CD4-positive, alpha-beta T cell treated with Interleukin-17A for 4 hours (primary cell): ENCODE measurements at places on chromosomes 3 and 15.

DNA sequence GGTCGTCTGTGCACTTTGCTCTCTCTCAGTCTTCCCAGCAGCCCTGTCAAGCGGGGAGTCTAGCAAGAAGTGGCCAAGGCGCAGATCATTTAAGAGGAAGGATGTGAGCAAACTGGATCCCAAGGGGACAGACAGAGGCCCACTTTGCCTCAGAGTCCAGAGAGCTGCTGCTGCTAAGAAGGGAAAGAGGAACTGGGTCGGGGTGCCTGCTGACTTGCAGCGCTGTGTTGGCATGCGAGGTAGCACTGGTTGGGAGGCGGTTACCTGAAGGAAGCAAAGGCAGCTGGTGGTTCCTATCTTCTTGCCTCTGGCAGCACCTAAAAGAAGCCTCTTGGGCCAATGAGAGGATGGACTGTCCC lies 28.1 kb downstream of the SMAD3 start:
- no peak for DNase-seq

DNA sequence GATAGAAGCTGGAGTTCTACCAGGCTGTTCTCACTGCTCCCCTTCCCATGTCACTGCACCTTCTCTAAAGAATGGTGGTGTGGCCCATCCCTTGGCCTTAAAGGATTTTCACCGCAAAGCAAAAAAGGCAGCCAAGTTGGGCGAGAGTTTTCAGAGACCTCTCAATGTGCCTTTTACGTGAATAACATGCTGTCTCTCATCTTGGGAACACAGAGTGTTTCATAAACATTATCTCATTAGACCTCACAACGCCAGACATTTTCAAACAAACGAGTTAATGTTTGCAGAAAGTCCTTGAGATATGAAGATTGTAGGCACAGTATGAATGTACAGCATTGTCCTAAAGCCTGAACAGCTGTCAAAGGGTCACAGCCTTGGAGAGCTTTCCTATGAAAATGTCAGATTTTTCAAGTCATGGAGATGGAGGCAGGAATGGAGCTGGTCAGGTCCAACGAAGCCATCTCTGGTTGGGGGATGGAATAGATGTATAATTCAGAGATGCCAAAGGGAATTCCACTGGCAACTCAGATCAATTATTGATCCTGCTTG lies 21.3 kb downstream of the TM4SF1 start:
- no peak for DNase-seq

- DNase-seq = no peak
Measured at GRCh38 chr3:3551981-3552380, 247.2 kb upstream of the LRRN1 start.

DNA sequence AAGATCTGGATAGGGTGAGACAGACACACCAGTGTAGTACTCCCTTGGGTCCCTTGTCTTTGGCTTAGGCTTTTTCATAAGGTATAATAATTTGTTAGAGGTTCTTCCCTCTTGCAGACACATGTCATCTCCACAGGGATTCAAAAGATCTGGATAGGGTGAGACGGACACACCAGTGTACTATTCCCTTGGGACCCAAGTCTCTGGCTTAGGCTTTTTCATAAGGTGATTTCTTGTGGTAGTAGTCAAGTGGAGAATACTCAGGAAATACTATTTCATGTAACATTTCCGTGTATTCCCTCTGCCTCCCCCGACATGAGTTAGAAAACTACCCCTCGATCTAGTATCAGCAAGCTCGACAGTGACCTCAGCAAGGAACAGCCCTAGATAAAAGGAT lies 954 bp upstream of the MAPKBP1 start:
- DNase-seq = no peak

GRCh38 chr3:55161231-55161630 lies 233.4 kb upstream of the LRTM1 start:
- DNase-seq = no peak

DNA sequence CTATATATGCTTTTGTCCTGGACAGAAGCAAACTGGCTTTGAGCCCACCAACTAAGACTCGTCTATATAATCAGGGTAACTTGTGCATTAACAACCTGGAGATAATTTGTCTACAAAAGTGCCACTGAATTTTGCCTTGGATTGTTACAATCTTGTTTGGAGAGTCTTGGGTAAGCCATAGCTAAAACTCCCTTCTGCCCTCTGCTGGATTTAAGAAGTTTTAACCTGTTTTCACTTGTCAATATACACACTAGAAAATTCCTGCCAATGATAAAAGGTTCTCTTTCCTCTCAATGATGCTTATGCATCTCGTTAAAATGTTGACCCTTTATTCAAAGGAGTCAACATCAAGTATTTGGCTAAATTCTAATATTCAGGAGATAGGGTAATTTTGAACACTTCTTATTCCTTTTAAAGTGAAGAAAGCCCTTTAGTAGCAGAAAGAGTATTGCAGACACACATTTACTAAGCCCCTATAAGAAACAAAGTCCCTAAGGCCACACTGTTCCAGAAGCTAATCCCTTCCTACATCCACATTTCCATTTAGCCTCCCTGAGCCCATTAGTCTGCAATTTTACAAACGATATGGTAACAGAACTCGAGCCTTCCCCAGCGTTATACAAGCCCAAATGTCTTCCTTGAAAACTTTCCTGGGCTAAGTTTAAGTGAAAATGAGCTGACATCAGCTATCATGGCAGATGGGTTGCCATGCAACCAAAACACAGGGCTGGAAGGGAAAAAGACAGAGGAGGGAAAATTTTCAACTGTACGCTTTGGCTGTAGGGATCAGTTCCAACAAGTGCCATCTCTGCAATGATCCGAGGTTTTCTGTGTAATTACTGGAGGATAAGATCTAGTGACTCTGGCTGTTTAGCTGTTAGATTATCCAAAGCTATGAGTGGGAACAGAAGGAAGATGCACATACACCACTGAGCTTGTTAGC lies 75.9 kb upstream of the FGF12 start:
- DNase-seq = no peak

DNA sequence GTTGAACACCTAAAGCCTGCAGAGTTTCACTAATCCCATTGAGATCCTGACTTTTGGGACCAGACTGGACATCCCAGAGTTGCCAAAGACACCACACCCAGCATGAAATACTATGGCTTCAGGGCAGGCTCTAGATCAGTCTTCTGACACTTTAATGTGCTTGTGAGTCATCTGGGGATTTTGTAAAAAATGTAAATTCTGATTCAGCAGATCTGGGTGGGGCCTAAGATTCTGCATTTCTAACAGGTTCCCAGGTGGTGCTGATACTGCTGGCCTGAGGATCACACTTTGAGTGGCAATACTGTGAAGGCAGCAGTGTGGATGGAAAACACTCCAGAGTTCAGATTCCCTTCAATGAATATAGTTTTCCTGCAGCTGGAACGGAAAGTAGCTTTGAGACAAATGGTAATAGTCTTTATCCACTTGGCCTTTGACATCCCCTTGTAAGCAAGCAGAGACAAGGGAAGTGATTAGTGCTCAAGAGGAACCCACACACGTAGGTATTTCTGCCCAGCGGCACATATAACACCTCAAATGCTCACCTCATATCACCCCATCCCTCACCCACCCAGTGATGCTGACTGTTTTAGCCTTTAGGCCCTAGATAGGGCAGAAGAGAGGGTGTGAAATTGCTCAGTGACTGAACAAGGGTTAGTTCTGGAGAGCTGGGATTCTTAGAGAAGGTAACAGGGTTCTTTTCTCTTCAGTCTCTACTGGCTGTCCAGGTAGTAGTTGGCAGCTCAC lies 51.5 kb upstream of the GSK3B start:
- DNase-seq = no peak

- no peak for DNase-seq
Measured at GRCh38 chr3:14849638-14850230, 31.0 kb downstream of the FGD5 start.

GRCh38 chr3:11185564-11186317 lies 31.4 kb downstream of the HRH1 start:
- no peak for DNase-seq

GRCh38 chr3:14303336-14304100 lies 98.9 kb upstream of the SLC6A6 start:
- no peak for DNase-seq

GRCh38 chr15:62749036-62749815 lies 293.3 kb upstream of the TPM1 start:
- DNase-seq = no peak

DNA sequence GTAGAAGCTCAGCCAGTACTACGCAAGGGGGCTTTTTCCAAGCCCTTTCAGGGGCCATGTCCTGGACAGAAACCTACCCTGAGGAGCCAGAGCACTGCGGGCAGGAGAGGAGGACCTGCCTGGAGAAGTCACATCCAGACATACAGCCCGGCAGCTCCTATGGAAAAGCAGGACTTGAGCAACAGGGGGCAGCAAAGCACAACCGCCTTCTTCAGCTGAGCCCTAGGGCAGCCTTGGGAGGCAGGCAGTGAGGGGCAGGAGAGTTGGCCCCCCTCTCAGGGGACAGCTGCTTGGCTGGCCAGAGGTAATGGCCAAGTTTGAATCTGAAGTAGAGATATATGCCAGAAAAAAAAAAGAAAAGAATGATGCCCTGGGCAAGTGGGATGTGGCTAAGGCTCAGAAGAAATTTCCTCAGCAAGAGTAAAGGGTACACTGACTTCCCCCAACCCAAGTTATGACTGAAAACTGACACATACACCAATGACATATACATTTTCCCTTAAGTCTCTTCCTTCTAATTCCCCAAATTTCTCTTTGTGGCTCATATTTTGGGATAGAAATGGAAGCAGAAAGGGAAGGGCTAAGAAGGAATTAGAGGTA lies 56.9 kb downstream of the CYP19A1 start:
- DNase-seq = no peak

DNA sequence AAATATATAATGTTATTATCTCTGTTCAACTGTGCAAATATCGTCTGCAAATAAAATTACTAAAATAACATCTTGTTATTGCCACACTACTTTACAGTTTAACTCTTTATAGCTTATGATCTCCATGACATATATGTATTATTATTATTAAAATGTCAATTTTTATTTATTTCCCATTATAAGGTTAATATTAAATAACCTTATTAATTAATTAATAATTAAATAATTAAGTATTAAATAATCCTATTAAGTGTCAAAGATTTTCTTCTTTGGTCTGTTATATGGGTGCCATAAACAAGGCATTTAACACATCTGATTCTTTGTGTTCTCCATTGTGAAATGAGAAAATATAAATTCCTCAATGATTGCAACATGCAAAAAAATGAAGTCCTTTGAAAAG lies 10.0 kb downstream of the BCHE start:
- DNase-seq = no peak

GRCh38 chr3:169090559-169090958 lies 573.0 kb downstream of the MECOM start:
- DNase-seq = no peak

GRCh38 chr3:124451630-124452317 lies 278.5 kb upstream of the UMPS start:
- DNase-seq = no peak

DNA sequence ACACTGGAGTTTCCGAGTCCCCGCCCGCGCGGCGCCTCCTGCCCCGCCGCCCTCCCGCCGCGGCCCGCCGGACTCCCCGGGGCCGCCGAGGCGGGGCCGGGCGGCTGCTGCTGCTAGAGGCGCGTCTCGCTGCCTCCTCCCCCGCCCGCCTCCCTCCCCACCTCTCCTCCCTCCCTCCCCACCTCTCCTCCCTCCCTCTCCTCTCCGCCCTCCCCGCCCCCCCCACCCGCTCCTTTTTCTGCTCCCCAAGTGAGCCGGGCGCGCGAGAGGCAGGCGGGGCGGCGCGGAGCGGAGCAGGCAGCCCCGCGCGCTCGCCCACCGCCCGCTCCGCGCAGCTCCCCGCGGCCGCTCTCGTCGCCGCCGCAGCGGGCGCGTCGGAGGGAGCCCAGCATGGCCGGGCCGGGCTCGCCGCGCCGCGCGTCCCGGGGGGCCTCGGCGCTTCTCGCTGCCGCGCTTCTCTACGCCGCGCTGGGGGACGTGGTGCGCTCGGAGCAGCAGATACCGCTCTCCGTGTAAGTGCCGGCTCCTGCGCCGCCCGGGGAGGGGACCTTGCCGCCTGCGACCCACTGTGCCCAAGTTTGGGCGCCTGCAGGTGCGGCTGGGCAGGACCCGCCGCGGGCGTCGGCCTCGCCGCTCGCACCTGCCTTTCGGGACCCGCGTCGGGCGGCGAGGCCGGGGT lies at the start of gene CACNA2D3:
TSS of gene CACNA2D3 (plus strand) at position 229 of the 679 bp plus-strand sequence.
- DNase-seq = no peak

GRCh38 chr3:42705058-42705767 lies 2.6 kb upstream of the HHATL start:
- no peak for DNase-seq

DNA sequence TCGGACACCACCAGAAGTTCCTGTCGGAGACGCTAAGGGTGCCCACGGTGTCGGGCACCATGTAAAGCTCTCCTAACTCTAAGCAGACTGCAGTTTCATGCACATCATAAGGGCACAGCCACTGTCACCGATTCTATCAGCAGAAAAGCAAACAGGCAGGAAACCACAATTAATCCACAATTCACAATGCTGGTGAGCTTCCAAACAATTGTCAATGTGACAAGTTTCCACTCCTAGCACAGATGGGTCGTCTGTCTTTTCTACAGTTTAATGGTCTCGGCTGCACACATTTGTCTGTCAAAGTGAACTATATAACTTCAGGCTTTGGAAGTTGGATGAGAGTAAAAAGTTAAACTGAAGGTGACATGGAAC lies 8.8 kb upstream of the OCA2 start:
- no peak for DNase-seq

DNA sequence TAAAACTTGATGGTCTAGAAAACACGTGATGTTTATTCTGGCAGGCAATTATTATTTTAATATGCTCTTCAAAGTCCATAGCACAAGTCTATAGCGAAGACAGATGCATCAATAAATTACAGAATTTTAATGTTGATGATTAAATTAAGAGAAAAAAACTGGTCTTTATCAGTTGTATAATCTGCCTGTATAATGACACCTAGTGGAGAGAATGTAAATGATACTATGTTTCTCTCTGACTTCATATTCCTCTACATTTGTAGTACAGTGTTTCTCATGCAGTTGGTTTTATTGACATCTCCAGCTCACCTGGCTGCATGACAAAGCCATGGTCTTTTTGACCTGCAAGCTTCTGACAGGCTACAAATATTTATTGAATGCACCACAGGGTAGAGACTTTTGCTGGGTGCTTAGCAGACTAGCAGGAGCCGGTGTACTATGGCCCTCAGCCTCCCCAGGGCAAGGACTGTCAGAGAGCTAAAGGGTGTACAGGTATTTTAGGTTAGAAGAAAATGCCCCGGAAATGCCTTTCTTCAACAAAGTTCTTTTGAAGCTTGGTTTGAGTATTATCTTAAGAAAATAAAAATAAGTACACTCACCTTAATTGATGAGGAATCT lies 289.9 kb downstream of the GAP43 start:
- no peak for DNase-seq

DNA sequence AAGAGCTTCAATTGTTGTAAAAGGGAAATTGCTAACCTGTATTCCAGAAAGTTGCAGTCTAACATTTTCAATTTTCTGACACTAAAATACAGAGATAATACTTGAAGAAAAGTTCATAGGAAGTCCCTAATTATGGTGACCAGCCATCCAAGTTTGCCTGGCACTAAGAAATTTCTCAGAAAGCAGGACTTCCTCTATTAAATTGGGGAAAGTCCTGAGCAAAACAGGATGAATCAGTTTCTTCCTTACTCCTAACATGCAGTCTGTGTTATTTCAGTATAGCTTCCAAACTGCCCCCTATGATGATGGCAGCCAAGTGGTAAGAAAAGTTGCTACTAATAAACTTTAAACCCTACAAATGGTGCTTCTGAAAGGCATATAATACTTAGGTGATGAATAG lies 133.5 kb upstream of the SGO1 start:
- DNase-seq = no peak
